Mucosa of descending colon (tissue), 3 donors: ENCODE measurements at places on chromosomes 16 and 17. TPM values are rescaled to one million over a fixed set of nuclear protein-coding genes. Genes with fewer than 3 reads are reported as not detected.

DNA sequence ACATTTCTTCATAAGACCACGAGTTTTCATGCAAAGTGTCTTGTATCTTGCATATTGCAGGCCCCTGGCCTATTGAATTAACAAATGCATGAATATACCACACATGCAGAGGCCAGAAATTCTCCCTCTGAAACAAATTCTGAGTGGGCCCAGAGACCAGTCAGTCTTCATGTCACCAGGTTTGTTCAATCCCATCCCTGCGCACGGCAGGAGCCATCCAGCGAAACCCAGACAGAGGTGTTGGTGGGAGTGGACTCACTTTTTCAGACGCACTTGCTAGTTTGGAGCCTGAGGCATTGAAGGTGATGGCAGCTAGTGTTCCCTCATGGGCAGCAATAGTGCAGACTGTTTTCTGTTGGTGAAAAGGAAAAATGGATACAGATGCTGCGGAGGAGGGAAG lies 21.9 kb downstream of the WIPI1 start:
- no peak for DNase-seq

- no peak for DNase-seq
Measured at GRCh38 chr17:80793421-80793820, 198.2 kb upstream of the CHMP6 start.

DNA sequence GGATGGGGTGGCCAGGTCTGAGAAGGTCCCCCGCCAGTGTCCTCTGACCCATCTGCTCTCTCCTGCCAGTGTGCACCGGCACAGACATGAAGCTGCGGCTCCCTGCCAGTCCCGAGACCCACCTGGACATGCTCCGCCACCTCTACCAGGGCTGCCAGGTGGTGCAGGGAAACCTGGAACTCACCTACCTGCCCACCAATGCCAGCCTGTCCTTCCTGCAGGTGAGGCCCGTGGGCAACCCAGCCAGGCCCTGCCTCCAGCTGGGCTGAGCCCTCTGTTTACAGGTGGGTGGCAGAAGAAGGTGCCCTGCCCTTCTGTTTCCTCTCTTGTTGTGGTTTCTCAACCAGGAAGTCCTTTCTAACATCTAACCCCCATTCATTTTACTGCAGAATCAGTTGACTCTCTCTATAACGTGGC lies 7.1 kb downstream of the ERBB2 start:
- DNase-seq: peak; percentile 70

DNA sequence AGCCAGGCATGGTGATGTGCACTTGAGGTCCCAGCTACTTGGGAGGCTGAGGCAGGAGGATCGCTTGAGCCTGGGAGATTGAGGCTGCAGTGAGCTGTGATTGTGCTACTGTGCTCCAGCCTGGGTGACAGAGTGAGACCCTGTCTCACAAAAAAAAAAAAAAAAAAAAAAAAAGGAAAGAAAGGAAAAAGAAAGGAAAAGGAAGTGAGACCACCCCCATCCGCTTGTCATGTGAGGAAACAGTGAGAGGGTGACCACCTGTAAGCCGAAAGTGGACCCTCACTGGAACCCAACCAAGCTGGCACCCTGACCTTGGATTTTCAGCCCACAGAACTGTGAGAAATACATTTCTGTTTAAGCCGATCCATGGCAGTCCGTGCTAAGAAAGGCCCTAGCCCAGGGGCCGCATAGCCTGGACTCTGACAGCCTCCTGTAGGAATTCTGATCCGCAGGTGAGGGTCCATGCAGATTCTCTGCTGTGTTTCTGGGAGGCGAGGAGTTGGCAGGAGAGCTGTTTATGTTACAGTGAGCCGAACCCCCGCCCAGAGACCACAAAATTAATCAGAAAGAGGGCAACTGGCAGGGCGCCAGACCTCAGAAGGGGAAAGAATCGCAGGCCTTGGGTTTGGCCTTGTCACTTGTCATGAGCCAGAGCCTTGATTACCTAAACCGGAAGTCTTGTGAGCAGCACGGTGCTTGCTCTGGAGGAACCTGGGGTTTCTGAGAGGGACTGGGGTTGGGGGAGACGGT lies 945 bp downstream of the SGSH start:
- DNase-seq: peak; percentile 81

- peak; percentile 8 for DNase-seq
Measured at GRCh38 chr16:87441886-87442580, 49.9 kb downstream of the MAP1LC3B start.

DNA sequence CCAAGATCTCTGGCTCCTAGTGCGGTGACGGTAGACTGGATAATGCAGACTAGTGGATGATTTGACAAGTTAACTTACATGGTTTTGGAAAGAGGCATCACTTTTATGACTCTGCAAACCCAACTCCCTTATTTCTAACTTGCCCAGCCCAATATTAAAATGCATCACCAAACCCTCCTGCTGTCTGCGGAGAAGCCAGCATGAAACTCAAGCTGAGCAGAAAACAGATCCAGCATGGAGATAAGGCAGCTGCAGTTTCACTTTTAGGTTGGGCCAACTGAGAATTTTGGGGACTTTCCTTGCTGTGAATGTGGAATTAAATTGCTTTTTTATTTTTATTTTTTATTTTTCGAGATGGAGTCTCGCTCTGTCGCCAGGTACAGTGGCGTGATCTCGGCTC lies 27.8 kb downstream of the CDH1 start:
- no peak for DNase-seq

DNA sequence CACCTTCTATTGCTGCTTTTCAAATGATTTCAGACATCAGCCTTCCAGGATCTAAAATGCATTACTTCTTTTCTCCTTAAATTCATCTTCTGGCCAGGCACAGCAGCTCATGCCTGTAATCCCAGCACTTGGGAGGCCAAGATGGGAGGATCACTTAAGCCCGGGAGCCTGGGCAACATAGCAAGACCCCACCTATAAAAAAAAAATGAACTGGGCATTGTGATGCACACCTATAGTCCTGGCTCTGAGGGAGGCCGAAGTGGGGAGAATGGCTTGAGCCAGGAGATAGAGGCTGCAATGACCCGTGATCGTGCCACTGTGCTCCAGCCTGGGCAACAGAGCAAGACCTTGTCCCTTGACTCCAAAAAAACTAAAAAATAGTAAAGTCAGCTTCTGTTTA lies 208.5 kb downstream of the SPECC1 start:
- DNase-seq: no peak

- no peak for DNase-seq
Measured at GRCh38 chr16:86444661-86445060, 65.7 kb upstream of the FOXF1 start.

GRCh38 chr16:88698646-88699045 lies 7.6 kb downstream of the RNF166 start:
- no peak for DNase-seq

DNA sequence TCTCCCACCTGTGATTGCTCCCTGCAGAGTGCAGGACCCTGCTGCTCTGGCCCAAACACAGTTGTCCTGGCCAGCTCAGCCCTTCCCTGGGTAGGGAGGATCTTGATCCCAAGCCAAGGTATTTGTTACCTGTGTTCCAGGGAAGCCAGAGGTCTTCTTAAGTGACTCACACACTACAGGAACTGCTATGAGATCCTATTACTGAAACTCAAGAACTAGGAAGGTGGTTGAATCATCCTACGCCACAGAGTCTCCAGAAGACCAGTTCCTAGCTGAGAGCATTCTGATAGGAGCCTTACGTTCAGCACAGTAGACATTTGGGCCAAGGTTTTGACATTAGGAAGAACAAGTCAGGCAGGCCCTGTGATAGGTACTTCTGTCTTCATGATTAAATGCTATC lies 12.0 kb downstream of the CHST6 start:
- DNase-seq: no peak

DNA sequence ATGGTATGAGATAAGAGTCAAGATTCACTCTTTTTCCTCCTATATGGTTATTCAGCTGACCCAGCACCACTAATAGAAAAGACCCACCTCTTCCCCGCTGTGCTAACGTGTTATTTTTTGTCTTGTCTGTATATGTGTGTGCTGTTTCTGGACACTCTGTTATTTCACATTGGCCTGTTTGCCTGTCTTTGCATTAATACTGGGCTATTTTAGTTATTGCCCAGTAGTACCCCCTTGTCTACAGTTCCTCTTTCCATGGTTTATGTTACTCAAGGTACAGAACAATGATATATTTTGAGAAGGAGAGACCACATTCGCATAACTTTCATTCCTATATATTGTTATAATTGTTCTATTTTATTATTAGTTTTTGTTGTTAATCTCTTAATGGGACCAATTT lies 74.0 kb upstream of the SIAH1 start:
- no peak for DNase-seq

DNA sequence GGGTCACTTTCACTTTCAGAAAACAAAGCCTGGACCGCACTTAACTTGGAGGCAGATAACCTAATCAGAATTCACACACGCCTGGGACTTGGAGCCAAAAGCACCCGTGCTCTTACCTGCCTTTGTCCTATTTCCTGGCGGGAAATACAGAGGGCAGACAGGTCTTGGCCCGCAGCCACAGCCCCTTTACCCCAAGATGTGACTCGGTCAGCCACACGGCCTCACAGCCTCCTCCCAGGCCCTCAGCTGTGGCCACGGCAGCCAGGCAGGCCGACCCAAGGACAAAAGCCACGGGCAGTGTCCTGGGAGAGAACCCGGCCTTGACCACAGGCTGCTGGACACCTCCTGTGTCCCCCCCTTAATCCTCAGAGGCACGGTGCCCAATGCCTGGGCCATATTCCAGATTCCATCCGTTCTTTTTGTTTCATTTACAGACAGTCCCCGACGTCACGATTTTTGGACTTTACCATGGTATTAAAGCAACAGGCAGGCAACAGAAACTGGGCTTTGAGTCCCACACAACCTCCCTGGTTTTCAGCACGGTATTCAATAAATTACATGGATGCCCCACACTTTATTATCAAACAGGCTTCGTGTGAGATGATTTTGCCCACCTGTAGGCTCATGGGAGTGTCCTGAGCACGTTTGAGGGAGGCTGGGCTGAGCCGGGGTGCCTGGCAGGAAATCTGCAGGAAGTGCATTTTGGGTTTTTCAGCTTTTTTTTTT lies 30.1 kb upstream of the GAA start:
- DNase-seq: no peak

GRCh38 chr17:20926532-20926931 lies 116.3 kb downstream of the USP22 start:
- no peak for DNase-seq

DNA sequence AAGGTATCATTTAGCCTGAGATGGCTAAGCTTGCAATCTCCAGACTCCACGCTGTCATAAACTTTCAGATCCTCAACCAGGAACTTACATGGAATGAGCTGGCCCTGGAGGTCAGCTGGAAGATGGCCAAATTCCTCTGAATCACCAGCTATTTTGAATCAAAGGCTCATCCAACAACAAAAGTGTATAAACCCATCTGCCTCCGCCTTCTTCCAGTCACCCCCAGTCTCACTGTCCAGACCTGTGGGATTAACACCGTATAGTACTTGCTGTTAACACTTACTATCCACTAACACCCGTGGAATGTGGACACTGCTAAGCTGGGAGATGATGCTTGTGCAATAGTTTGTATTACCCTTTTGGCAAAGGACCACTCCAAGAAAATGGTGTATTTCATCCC lies 1.9 kb upstream of the LCMT1 start:
- DNase-seq: peak; percentile 52

DNA sequence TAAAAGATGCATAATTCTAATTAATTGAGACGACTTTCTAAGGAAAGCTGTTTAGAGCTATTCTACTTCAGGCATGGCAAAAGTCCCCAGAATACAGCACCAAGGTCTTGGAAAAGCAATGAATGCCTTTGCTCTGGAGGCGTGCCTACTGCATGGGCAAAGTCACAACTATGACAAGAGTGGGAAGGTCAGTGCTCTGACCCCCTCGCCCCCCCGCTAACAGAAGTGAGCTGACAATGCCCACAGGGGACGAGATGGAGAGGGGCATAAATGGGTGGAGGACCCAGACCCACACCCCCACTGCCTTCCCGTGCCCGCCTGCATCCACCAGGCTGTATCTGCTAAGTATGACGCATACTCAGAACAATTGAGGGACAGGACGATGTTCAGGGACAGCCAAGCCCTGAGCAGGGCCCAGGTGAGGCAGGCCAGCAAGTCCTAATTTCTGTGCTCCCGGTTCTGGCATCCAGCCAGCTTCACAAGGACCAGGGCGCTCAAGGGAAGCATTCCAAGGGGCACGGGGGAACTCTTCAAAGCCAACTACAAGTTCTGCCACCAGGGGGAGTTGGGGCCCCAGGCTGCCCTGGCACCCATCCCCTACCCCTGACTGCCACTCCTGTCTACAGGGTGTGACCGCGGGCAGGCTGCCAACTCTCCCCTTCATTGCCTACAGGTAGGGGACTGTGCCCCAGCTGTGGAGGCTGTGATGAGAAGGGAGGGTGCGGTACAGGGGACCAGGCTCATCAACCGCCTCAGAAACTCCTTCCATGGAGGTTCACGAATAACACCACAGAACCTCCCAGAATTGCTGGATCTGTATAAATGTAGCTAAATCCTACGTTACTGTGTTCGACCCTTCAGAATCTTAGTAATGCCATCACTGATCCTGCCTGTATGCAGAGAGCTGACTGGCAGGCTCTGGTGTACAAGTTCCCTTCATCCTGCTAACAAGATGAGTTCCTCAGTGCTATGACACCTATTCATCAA lies 20.8 kb downstream of the NPRL3 start:
- peak; percentile 83 for DNase-seq

DNA sequence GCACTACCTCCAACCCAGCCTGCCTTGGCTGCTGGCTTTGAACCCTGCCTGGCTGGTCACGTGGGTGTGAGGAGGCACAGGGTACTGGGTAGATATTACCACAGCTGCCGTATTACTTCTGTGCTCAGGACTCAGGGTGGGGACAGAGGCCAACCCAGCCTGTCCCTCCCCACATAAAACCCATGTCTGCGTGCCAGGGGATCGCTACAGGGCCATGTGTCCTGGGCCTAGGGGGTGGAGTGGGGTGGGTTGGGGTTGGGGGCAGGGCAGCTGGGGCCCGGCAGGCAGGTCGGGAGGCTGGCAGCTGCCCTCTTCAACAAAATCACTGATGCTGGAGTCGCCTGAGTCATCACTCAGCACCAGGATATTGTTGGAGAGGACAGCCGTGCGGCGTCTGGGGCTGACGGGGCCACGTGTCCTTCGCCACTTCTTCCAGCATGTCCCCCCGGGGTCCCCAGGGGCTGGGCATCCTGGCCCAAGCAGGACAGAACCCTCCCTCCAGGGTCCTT lies 39.7 kb upstream of the PVALEF start:
- DNase-seq: no peak

TUBD1 gene
- total RNA-seq: 6.1 TPM

EARS2 gene
- 18.0 TPM for total RNA-seq

IL21R gene
- total RNA-seq: 0.47 TPM
